Epithelial cell of prostate (primary cell): ENCODE measurements at places on chromosomes 4 and X.
A peak's percentile ranks its signal among the peaks of the same experiment; 100 is the strongest.

GRCh38 chr4:183838987-183839712 lies 66.0 kb upstream of the STOX2 start:
- DNase-seq, result no peak

DNA sequence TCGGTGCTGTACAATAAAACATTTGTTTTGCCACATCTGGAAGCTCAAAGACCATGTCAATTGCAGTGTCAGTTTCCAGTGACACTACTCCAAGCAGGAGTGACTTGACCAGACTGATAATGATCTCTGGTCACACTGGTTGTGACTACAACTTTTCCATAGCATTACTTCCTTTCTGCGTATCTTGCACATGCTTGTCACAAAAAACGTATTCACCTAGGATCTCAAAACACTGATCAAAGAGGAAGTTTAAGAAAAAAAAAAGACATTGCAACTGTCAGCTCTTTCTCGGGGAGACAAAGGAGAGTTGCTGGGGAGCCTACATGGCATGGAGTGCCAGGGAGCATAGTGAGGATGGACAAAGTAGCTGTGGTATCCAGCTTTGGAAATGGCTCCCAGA lies 60.6 kb downstream of the OPHN1 start:
- DNase-seq, result no peak

- peak; percentile 18 for DNase-seq
These were observed 21.8 kb downstream of the FGD1 start for GRCh38 chrX:54473993-54474859.

- DNase-seq, result no peak
These were observed 50.4 kb downstream of the C4orf50 start for GRCh38 chr4:5967783-5968182.

DNA sequence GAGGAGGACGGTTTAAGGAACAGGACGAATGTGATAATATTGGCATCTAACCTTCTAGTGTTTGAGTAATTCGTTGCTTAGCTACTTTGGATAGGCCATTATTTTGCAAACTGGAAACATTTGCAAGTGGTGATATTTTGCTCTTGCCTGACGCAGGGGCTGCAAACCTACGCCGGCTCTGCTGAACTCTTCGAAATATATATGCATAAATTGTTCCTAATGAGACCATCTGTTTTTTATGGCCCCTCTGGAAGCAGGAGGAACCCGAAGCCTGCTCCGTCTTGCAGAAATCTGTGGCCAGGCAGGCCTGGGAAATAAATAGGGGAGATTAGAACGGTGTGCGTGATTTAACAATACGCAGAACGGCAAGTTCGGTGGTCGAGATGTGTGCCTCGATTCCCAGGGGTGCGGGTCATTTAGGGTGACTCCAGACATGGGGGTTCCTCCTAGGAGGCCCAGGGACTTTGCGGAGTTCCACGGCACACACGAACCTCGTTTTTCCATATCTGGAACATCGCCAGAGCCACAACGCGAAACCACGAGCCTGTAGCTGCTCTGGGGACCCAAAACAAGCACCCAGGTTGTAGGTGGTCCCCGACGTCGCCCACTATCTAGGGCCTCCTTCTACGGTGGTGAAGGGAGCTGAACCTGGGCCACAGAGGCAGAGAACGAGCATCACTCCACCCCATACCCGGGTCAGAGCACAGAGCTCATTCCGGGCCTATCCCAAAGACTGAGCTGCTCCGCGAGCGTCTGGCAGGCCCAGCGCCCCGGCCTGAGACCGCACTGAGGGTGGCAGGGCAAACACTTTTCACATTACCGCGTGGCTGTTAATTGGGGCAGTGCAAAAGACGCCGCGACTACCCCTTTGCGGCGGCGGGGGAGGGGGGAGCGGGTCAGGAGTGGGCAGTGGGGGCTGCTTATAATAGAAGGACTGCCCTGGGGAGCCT lies 89.7 kb downstream of the BCOR start:
- no peak for DNase-seq

DNA sequence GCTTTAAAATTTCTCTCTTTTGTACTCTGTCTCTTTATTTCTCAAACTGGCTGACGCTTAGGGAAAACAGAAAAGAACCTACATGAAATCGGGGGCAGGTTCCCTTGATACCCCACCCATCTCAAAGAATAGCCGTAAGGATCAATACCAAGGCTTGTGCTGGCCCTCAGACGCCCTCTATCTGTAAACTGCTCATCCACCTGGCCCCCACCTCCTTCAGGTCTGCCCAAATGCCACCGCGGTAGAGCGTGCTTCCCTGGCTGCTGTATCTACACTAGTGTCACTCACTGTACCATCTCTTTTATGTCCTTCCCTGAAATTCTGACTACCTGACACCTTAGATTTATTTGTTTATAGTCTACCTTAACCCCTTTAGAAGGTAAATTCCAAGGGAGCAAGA lies 62.8 kb downstream of the SMIM20 start:
- no peak for DNase-seq
